ENCODE measurements at places on chromosomes 13 and 19. TPM values are rescaled to one million over a fixed set of nuclear protein-coding genes. Genes with fewer than 3 reads are reported as not detected.

DNA sequence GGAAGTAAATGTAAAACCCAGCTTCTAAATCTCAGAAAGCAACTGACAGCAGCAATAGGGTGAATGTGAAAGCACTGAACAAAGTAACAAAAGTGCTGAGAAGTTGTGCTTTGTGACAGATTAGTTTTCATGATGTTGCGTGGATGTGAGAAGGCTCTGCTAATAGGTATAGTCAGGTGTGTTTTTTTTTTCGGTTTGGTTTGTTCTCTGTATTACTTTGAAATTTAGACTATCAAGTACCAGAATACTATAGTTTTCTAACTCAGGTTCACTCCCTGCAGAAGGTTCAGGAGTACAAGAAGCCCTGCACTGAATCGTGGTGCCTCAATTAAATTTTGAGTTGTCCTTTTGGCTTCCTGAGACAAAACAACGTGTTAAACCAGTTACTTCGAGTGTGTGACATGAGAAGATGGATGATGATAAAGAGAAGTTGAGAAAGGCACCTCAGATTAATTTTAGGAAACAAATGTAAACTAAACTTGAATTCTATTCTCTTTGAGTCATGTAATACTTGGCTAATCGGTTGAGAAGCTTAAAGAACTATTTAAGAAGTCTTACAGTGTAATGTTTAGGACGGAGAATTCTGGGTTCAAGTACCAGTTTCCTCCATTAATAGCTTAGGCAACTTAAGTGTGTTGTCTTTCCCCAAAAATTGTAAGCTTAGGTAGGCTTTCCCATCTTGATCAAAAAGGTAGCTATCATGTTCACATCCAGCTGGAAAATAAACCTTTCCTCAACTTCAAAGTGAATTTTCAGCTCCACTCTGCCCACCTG lies 10.3 kb downstream of the MIR17HG start:
- no peak for DNase-seq

Gene MBD3L3
- total RNA-seq = not detected

Gene CATSPERD
- not detected for total RNA-seq

DNA sequence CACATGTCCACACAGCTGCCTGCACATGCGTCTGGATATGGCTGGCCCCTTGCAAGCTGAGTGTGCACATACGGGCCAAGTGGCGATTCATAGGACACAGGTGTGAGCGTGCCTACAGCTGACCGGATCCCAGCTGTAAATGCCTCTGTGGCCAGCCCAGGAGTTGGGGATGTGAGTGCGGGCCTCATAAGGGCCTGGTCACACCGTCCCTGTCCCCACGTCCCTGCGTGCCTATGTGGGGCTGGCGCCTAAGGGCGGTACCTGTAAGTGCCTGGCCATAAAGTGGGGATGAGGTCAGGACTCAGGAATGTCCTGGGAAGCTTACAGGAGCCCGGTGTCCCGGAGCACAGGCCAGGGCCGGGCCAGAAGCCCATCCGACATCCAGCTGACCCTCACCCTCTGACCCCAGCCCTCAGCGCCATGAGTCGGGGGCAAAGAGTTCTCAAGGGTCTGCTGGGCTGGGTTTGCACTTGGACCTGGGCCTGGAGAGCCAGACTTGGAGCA lies 1.3 kb upstream of the ARHGAP45 start:
- DNase-seq = no peak

Gene NLRP7
- not detected for total RNA-seq

Gene LAIR1
- 6.3 TPM for total RNA-seq

DNA sequence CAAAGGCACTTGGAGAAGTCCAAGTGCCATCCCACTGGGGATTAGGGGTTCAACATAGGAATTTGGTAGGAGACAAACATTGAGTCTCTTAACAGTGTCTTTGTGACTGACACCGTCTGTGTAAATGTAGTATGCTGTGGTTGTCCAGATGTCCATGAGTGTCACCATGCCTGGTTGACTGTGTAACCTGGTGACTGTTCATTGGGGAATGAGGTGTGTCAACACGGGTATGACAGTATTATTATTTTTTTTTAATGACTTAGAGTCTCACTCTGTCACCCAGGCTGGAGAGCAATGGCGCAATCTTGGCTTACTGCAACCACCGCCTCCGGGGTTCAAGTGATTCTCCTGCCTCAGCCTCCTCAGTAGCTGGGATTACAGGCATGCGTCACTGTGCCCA lies 16.2 kb downstream of the PKN1 start:
- DNase-seq = no peak

Gene COX6B2
- not detected for total RNA-seq

GRCh38 chr13:94176561-94176960 lies 302.9 kb downstream of the DCT start:
- DNase-seq = no peak

GRCh38 chr19:41957838-41958366 lies 1.2 kb downstream of the RABAC1 start:
- DNase-seq = peak; percentile 71

DNA sequence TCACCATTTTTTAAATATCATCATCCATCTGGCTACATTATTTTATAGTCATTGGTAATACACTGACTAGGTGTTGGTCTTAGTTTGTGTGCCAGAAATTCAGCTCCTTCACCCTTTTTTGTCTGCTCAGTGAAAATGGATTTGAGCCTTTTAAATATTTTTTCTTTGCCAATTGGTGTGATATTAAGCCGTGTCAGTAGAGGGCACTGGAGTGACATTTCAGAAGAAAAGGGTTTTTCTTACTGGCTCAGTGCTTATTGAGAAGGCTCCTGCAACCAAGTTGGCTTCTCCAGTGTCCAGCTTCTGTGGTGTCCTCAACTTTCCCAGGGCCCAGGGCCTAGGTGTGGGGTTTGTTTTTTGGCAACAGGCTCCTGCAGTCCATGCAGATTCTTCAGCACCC lies 546.6 kb downstream of the DACH1 start:
- DNase-seq = no peak

Gene CYP4F2
- total RNA-seq = not detected

Gene MAU2
- 32.8 TPM for total RNA-seq

DNA sequence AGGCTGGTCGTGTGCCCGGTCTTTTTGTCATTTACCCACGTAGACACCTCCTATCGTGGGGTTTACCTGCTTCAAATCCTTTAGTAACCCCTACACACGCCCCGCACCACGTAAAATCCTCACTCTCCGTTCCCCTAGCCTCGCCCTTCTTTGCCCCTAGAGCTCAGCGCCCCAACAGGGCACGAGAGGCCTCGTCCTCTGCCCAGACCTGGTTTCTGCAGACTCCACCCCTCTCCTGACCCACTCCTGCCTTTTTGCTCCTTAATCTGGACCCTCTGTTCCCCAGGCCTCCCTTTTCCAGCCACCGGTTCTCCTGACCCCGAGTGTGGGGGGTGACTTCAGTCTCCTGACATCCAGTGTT lies 412 bp downstream of the ZNF528 start:
- no peak for DNase-seq

DNA sequence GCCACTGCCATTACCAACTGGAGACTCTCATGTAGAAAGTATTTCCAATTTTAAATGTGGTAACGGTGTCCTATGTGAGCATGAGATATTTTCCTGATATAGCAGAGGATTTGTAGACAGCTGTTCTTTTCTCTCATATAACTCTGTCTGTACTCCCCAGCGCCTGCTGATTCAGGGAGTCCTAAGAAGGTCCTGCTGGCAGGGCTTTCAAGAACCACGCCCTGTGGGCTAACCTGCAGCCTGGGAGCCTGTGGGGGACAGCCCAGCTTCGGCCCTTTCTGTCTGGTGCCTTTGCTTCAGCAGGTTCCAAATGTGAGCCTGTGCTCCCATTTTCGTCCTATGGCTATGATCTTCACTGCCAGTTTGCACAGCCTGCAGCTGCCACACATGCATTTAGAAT lies 316.8 kb downstream of the ATP8A2 start:
- no peak for DNase-seq

DNA sequence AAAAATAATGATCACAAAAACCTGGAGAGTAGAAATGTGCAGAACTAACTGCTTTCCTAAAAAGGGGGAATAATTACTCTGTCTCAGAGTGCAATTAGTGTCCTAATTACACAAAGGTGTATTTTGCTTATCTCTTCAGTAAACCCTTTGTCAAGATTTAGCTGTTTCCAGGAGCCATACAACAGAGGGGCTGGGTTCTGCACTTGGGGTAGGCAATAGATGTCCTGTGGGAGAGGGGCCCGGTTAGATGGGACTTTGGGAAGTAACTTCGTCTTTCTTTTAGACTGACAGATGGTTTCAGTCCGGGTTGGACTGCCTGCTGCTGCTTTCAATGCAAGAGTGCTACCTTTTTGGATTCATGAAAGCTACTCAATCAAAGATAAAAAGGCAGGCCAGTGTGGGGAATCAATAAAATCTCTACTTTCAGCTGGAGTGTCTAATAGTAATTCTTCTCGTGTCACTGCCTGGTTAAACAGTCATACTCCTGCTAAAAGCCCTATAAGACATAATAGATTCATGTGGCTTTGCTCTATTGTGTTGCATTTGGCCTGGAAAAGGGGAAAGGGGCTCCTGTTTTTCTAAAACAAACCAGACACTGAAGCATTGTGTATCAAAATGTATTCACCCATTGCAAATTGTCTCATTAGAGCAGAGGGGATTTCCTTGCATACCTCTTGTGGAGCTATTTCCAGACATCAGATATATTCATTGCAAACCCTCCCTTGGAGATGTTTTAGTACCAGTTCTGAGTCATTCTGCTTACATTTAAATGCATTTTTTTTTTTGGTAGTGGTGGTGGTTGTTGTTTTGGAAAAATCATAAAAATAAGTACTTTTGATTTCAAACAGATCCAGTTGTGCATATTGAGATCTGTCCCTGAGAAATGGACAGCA lies 83.3 kb upstream of the PCDH8 start:
- no peak for DNase-seq

GRCh38 chr13:43154156-43154651 lies 130.8 kb downstream of the DNAJC15 start:
- DNase-seq = no peak

Gene CRYL1
- total RNA-seq = 18.0 TPM

- no peak for DNase-seq
Observed at GRCh38 chr13:93558637-93559036, 332.0 kb downstream of the GPC6 start.

DNA sequence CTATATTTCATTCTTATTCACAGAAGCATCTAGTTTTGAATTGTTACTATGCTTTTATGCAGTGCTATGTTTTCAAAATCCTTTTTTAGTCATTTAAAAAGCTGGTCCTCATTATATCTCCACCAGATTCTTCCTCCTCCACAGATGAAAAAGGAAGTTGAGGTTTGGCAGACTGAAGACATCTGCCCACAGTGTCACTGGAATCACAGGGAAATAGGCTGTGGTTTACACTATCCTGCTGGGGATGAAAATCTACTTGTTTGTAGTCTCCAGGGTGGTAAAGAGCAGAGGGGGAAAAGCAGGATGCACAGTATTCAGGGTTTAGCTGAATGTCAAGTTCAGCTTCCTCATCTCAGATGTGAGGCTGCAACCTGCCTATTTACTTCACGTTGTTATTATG lies 351.2 kb downstream of the DNAJC15 start:
- no peak for DNase-seq

DNA sequence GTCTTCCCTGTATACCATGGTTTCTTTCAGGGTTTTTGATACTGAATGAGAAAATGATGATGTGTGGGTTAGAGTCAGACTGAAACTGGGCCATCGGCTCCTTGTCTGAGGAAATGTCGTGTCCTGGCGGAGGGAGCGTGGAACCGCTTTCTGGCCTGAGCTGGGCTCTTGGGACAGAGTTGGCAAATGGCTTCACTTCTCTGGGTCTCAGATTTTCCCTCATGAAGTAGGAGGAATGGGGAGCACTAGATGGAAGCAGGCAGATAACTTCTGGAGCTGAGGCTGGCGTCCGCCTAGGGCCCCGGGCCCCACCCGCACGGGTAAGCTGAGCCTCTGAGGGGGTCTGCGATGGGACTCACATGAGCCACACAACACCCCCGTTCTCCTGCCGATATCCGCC lies 133.3 kb upstream of the WASF3 start:
- peak; percentile 58 for DNase-seq

- DNase-seq = no peak
Observed at GRCh38 chr13:33274264-33274663, 11.3 kb downstream of the STARD13 start.

- no peak for DNase-seq
Observed at GRCh38 chr13:113537909-113538688, 46.5 kb upstream of the TFDP1 start.

DNA sequence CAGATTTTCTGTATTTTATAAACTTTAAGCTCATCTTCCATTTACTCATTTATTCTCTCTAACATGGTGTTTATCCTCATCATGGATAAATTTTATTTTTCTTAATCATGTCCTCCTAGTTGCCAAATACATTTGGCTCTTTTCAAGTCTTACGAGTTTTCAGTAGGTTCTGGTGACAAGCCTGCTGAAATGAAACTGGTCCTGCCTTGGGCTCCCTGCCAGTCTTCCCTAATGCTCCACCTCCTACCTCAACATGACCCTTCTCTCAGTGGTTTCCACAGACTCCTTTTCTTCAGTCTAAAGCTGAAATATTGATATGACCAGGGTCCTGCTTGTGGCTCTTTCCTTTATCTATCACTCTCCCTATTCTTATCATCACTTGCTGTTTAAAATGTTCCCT lies 81.2 kb downstream of the TRPC4 start:
- DNase-seq = no peak

- no peak for DNase-seq
Observed at GRCh38 chr19:16125737-16126495, 14.2 kb downstream of the RAB8A start.

Gene CBY2
- not detected for total RNA-seq

Gene C5AR1
- total RNA-seq = 3.4 TPM

Gene TMEM38A
- total RNA-seq = 44.6 TPM

Gene CA11
- total RNA-seq = 7.5 TPM

DNA sequence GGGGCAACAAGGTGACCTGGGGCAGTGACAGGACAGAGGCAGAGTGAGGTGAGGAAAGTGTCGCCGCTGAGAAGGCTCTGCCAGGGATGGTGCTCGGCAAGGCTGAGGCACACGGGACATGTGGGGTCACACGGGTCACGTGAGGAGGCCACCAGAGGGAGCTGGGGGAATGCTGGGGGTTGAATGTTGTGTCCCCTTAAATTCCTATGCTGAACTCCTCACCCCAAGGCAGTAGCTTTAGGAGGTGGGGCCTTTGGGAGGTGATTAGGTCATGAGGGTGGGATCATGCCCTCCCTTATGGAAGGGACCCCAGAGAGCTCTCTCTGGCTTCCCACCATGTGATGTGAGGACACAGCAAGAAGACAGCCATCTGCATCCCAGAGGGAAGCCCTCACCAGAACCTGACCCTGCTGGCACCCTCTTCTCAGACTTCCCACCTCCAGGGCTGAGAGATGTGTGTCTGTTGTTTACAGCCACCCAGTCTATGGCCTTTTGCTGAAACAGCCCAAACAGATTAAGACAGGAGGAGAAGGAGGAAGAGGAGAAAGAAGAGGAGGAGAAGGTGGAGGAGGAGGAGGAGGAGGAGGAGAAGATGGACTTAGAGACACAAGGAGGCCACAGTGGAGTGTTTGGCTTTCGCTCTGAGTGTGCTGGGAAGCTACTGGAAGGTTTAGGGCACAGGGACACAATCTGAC lies 35.4 kb downstream of the RFX2 start:
- DNase-seq = no peak

DNA sequence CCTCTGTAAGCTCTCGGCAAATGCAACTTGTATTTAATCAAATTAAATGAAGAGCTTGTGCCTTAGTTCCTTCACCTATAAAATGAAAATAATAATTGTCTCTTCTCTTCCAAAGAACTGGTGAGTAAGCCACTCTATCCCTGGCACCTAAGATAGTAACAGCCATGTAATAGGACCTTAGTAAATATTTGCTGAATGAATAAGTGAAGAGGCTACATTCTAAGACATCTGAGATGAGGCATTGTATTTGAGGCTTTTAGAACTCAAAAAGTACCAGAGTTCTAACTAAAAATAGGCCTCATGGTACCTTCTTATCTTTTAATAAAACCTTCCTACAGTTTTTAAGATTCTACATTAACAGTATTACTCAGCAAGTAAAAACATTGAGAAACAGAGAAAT lies 17.3 kb upstream of the DCLK1 start:
- no peak for DNase-seq

Gene PRRG2
- total RNA-seq = 0.70 TPM

Gene PLD3
- total RNA-seq = 159 TPM
